ENCODE measurements at places on chromosomes 16 and 17.

GRCh38 chr17:77451894-77452852, 311.4 kb downstream of the SEC14L1 start:
- DNase-seq: no peak

DNA sequence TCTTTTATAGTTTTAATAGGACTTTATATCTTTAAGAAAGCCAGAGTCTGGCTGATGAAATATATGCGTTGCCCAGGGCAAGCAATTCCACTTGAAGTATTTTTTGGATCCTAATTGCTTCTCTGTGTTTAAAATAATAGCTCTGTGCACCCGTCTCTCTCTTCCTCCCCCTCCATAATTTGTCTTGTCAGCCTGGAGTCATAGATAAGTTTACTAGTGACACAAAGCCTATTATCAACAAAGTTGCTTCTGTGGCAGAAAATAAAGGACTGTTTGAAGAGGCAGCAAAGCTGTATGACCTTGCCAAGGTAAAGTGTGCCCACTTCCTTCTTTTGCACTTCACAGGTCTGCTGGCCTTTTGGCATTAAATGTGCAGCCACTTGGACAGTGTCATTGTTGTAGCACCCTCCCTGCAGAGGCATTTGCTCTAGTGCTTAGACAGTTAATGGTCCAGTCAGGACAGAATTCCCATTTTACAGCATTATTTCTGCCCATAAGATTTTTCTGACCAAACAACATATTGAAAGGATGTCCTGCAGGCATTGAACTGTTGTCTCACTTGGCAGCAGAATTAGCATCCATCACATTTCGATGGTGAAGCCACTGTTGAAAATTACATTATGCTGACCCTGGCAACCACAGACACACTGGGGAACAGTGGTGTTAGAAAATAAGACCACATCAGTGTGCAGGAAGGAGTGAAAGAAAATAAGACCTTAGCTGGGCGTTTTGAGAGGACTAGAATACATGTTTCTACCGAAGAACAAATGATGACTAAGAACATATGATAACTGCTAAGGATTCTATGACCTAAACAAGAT, 28.4 kb upstream of the SLC12A3 start:
- no peak for DNase-seq

DNA sequence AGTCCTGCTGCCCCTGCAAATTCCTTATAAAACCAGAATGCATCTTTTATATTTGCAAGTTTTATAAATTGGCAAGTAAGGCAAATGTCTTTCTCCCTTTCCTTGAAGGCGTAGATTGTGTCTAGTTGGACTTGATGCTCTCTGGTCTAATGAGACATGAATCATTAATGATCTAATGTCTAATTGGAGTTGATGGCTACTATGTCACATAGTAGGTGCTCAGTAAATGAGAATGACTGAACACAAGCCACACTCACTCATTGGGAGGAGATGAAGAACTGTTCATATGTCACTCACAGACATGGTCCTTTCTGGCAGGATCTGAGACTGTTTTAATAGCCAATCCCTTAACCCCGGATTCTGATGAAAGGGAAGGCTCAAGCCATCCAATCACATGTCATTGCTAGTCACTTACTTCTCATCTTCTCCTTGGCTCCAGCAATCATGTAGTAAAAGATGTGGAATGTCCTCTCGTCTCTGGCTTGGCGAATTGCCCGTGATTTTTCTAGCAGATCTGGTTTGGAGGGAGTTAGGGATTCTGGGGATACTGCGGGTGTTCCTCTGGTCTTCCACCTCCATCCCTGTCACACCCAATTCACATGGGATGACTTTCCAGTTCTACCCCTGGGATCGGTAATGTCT, 81.0 kb downstream of the MYH11 start:
- DNase-seq: no peak

- no peak for DNase-seq
These were observed 19.8 kb upstream of the RPH3AL start for GRCh38 chr17:372157-373152.

DNA sequence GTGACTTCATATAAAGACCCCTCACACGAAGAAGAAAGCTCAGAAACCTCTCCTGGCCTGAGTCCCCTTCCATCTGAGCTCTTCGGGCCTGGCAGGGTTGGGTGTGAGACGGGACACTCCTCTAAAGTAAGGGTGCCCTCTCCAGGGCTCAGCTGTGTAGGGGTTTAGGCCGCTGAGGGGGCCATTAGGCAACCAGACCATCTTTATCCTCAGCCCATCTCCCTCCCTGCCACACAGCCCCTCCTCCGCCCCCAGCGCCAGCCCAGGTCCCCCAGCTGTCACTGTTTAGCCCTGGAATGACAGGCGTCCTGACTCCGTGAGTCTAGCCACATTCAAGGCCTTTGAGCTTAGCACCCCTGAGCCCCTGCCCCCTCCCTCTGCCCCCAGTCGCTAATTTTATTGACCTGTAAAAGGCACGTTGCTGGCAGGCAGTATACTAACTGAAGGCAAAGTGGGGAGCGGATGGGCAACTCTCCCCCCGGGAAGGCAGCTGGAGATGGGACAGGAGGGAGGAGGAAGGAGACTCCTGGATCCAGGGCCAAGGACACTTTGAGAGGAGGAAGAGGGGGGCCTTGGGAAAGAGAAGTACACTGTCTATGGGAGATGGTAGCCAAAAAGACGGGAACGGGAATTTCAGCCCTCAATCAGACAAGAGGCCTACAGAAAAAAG, 592 bp upstream of the ZNF385C start:
- DNase-seq: no peak

- no peak for DNase-seq
These were observed 53.8 kb downstream of the OTOA start for GRCh38 chr16:21717608-21718007.

DNA sequence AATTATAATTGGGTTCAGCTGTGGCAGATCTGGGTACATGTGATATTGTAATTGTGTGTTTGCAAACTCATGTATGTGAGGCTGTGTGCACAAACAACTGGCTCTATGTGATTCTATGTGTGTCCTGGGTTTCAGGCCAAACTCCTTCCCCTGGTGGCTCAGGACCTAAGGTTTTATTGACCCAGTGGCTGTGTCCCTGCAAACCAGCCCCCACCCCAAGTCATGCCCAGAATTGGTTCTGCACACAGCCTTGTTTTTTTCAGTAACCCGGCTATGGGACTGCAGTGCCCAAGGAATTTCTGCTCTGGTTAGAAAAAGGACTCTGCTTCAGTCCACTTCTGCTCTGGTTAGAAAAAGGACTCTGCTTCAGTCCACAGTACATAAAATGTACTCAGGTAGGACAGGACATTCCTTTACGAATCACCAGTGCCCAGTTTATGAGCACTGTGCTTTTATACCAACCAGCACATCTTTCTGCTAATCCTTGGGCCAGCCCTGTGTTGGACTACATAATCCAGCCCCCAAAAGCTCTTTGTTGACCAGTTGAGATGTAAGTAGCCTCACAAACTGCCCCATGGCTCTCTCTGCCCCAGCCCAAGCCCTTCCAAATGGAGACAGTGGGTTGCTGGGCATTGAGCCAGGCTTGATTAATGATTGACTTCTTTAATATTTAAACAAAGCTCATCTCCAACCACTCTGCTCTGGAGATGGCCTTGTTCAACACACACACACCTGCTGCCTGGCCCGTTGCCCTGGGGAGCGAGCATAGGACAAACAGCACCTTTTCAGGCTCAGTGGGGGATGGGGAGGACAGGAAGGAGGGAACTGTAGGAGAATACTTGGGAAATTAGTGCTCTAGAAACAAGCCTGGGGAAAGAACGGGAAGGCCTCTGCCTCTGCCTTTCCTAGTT, 2.9 kb upstream of the KCNH6 start:
- no peak for DNase-seq

DNA sequence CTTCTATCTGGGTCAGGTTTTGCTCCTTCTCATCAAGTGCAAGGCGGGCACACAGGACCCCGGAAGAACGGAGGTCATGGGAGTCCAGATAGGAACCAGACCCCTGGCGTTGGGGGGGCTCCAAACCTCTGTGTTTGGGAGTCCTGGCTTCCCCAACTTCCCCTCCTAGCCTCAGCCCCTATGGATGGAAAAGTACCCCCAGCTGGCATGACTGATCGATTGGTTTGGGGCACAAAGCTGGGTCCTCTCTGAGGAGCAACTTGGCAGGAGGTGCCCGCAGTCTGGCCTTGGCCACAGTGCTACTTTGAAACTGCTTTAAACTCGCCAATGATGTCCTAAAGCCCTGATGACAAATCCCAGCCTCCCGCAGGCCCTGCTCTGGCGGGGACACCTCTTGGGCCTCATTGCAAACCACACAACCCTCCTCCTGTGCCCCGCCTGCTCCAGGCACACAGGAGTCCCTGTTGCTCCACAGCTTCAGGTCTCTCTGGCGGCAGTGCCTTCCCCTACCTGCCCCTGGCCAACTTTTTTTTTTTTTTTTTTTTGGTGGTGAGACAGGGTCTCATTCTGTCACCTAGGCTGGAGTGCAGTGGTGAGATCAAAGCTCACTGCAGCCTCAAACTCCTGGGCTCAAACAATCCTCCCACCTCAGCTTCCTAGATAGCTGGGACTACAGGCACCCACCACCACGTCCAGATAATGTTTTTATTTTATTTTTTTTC, 38.0 kb upstream of the SNN start:
- no peak for DNase-seq

DNA sequence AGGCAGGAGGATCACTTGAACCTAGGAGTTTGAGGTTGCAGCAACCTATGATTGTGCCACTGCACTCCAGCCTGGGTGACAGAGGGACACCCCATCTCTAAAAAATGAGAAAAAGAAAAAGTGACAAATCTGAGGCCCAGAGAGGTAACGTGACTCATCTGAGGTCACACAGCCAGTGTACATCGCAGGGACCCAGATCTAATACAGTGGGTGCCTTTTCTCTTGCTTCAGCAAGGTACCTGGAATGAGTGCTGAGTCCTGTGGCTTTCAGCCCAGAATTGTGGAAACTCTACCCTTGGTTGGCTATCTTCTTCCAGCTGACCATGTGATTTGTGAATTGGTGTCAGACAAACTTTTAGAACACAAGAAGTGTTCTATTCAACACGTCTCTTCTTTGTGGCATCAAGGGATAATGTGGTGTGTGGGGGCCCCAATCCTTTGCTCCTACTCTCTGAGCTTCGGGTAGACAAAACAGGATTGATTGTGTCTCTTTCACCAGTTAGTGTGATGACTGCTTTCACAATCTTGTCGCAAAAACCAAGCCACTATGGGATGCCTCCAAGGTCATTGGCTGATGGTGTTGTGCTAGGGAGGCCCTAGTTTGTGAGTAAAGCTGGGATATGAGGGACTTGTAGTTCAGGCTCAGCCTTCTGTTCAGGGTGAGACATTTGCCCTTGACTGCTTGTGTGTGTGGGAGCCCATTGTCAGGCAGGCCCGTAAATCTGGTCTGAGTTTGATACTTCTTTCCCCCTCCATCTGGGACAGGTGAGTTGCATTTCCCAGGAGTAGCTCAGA, 71.0 kb downstream of the MSI2 start:
- no peak for DNase-seq

DNA sequence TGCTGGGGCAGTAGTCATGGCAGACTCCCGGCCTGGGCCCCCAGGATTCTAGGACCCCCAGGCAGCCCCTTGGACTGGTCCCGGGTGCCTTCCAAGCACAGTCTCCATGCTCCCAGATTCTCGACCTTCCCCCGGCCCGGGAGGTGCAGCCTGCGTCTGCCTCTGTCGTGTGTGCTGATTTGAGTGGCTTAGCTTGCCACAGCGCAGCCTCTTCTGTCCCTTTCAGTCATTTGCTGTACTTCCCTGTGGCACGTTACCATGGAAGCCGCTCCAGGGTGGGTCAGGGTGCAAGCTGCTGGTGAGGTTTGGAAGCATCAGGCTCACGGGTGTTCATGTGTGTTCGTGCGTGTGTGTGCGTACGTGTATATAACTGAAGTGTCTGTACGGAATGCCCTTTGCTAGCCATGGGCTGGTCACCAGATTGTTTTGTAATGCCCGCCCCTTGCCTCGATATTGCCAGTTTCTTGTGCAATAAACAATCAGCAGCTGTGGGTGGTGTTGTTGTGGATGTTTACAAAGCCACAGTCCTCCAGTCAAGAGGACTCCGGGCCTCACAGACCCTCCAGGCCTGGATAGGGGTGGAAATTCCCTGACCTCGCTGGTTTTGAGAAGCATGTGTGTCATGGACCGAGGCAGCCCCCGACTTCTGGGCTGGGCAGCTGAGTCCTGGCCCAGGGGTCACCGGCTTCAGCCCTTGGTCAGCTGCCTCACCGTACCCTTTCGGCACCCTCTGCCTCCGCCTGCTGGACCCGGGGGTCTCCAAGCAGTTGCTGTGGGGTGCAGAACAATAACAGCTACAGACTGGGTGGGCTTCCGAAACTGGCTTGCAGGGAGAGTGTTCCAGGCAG, 9.7 kb upstream of the CLEC18A start:
- DNase-seq: no peak

GRCh38 chr16:89393738-89394406, 96.5 kb downstream of the ANKRD11 start:
- no peak for DNase-seq

GRCh38 chr16:657487-657886, 8.3 kb downstream of the WDR90 start:
- no peak for DNase-seq

GRCh38 chr17:50055426-50056216, at the start of gene ITGA3:
Gene ITGA3 (plus strand): TSS chr17:50056110. CDS start chr17:50056440, 330 bp downstream.
- peak; percentile 41 for DNase-seq

DNA sequence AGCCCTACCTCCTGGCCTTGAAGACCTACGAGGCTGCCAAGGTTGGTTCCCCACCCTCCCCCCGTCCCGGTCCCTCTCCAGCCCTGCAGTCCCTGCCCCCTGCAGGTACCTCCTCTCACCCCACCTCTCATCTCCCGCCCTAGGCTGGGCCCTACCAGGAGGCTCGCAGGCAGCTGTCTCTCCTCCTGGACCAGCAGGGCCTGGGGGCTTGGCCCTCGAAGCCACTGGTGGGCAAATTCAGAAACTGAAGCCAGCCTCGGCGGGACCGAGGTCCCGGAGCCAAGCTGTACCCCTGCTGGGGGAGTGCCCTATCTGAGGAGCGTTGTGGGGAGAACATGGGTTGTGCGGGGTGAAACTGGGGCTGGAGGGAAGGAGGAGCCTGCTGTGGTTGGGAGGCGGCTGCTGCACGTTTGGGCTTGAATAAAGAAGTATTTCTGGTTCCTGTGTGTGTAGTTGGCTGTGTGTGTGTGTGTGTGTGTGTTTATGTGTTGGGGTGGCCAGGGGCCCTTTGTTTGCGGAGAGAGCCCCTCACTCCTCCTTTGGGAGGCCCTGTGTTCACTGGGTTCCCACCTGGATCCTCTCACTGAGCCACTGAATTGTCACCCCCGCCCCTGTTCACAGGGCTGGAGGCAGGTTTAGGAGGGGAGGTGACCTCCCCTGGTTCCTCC, 5.9 kb downstream of the ADAD2 start:
- no peak for DNase-seq

DNA sequence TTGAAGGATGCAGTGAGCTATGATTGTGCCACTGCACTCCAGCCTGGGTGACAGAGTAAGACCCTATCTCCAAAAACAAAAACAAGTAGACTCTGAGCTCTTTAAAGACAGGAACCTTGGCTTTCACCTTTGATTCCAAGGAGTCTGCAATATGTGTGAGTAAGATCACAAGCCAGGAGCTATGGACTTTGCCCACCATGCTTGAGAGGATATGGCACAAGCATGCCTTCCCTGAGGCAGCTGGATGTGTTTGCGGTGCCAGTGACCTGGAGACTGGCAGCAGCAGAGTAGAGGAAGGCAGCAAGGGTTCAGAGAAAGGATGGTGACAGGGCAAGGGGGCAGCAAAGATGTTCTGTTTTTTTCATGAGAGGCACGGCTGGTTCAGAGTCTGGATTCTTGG, 14.5 kb upstream of the PRKCA start:
- no peak for DNase-seq
